Small intestine (tissue), 16 donors: ENCODE measurements at places on chromosomes 1 and 21.

DNA sequence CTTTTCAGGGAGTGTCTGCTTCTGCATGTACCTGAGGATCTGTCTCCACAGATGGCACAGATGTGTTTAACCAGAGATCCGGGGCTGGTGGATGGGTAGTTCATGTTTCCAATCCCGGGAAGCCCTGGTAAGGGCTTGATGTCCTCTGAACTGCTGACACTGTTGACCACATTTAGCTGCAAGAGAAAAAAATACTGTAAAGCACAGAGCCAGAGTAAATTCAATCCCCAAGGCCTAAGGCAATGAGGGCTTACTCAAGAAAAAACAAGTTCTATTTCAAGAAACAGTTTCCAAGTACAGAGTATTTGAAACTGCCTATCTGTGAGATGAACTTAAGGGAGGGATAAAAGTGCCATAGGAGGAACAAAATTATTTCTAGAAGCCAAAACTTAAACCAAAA, 25.1 kb downstream of the RXRG start:
- DNase-seq, result no peak

GRCh38 chr21:18368205-18368604, 35.4 kb downstream of the TMPRSS15 start:
- DNase-seq, result no peak

DNA sequence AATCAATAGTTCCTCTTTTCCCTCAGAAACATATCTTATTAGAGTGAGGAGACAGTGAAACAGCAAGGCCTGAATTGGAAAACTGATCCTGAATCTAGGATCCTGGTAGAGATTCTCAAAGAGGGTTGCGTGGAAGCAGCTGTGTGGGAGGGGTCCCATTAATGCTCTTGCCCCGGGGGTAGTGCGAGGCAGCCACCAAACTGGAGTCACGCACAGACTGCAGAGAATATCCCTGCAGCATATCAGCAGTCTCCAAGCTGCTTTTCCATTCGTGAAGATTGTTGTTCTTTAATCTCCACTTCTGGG, 150.1 kb downstream of the DISC1 start:
- DNase-seq, result no peak

DNA sequence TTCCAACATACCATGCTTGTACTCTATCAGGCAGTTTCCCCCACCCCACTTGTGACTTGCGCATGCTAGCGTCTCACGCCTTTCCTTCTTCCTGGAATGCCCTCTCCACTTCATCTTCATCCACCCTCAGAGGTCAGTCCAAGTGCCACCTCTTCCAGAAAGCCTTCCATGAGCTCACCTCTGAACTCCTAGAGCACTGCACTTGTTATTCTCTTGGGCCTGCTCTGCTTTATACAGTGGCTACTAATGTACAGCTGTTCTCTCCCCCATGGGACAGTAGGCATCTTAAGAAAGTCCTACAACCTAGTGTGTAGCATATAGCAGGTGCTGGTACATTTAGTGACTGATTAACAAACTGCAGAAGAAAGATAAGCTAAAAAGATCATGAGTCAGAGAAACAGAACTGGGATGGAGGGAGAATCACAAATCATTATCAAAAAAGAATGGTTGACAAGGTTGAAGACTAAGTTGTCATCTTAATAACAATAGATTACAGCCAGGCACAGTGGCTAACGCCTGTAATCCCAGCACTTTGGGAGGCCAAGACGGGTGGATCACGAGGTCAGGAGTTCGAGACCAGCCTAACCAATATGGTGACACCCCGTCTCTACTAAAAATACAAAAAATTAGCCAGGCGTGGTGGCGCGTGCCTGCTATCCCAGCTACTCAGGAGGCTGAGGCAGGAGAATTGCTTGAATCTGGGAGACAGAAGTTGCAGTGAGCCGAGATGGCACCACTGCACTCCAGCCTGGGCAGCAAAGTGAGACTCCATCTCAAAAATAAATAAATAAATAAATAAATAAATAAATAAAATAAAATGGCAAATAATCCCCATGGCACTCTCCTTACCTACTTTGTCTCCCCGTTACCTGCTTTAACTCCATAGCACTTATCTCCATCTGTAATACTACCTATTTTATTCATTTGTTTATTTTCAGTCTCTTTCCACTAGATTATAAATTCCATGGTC, 16.3 kb upstream of the TSPAN1 start:
- no peak for DNase-seq

- no peak for DNase-seq
These were observed at the start of gene DPT for GRCh38 chr1:168728473-168729404. DPT (minus strand) TSS chr1:168729206; CDS start chr1:168729174, 32 bp downstream.

DNA sequence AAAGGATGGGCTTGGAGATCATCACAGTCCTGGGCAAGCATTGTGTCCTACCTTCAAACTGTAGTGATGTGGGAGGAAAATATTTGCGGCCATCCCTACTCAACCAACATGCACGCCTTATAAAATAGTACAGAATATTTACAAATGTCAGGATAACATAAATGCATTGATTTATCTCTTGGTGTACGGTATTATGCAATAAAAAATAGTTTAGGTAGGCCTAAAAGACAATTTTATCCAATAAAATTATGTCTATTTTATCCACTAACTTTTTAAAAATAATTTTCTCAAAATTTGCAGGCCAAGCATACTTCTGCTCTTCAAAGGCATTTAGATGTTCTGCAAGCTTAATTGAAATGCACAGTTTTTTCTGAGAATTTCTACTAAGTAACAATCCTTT, at the start of gene OR2T1:
Gene OR2T1, plus strand, starts transcription at position 301 of the 400 bp plus-strand sequence. CDS start 3,100 bp downstream, outside the sequence.
- no peak for DNase-seq

GRCh38 chr1:110196917-110197765, 13.0 kb upstream of the KCNC4 start:
- peak; percentile 68 for DNase-seq

- DNase-seq, result no peak
These were observed 1.1 kb upstream of the C2CD2 start for GRCh38 chr21:41954654-41955499.

GRCh38 chr1:202085682-202086373, 36.9 kb upstream of the GPR37L1 start:
- peak; percentile 87 for DNase-seq

- no peak for DNase-seq
These were observed 19.5 kb downstream of the USP24 start for GRCh38 chr1:55195521-55196233.

- DNase-seq, result no peak
These were observed 713.5 kb downstream of the AMY1C start for GRCh38 chr1:104463126-104463697.

GRCh38 chr1:197180252-197180878, 33.9 kb upstream of the ASPM start:
- peak; percentile 51 for DNase-seq

DNA sequence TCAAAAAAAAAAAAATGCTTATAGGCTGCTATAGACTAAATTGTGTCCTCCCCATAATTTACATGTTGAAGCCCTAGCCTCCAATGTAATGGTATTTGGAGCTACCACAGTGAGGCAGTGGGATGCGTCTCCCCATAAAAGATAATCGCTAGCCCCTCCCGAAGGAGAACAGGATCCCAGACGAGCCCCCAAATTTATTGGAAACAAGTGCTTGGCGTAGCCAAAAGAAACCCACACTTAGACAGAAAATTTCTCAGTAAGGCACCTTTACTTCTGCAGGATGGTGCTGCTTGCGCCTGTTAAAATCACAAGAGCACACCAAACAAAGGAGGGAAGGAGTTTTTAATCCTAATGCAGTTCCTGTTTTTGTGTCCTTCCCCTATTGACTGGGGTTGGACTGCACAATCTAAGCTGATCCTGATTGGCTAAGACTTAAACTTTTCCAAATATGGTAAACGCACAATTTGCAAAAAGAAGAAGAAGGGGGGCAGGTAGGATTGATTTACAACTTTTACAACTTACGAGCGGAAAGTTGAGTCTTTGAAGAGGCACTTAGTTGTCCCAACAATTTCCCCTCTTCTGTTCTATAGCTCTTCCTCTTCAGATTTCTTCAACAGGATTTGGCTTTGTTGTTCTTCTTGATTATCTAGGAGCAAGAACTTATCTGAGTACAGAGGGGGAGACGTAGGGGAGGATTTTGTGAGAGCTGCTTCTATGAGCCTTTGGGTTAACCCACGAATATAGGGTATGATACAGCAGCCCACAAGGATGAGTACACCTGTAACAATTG, 3.0 kb upstream of the IPP start:
- DNase-seq, result no peak

DNA sequence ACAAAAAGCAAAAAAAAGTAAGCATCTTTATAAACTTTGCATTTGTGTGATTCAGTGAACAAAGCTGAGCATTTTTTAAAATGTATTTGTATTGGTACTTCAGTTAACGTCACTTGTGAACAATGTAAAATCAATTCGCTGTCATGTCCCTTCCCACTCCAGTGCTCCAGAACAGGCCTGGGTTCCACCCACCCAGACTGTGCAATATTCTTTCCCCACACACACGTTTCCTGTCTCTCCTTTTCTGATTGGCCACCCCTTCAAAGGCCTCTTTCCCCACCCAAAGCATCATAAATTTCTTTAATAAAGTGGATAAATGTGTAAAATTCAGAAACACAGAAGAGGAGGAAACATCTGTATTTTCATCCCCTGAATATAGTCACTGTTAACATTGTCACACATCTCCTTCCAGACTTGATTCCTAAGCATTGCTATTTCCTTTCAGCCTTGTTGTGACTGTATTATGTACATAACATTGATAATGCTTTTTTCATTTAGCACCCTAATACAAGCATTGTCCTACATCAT, 12.0 kb downstream of the CLEC20A start:
- DNase-seq, result no peak

GRCh38 chr1:217021400-217021799, 298.2 kb upstream of the ESRRG start:
- no peak for DNase-seq
